ENCODE measurements at places on chromosomes 5 and 9.

- no peak for DNase-seq
Measured at GRCh38 chr5:181186986-181187499, 18.0 kb downstream of the TRIM7 start.

DNA sequence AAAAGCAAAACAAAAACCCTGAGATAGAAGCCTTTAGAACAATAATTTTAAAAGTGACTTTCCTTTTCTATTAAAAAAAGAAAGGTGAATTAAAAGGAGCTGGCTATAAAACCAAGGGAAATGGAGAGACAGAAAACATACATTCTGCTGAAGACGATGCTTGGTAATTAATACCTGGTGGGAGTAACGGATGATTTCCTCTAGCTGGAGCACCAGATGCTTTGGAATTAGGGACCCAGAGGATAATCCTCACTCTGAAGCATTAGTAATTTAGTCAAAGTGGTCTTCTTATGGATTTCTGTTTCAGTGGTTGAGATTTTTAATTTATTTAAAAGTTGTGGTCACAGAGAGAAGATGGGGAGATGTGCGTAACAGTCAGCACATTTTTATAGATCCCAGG is 982.5 kb downstream of the TLE4 start:
- no peak for DNase-seq

GRCh38 chr5:165209101-165209727 is 1703.8 kb downstream of the MAT2B start:
- DNase-seq: no peak

DNA sequence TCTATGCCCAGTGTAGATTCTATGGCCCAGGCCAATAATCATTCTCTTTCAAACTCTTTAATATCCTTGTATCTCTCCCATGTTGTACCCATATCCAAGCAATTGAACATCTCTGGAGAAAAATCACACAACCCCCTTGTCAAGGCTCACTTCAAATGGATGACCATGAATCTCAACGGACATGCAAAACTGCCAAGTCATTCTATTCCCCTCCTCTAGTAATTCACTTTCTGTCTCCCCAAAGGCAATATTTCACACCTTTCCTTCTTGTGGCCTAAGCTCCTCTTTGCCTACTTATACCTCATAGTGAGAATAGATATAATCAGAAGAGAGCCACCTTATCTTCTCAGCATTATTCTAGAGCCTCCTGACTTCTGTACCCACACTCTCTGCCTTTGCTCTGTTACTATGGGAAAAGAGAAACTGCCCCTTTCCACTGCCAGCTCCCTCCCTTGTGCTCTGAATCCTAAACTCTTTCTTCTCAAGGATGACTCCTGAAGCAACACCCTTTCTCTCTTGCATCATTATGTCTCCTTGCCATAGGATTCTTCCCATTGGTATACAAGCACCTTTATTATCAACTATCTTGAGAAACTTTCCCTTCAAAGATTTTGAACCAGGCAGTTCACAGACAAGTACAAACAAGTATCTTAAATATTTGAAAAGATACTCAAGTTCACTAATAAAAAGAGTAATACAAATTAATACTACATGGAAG is 66.1 kb downstream of the RPS23 start:
- DNase-seq: no peak

GRCh38 chr9:130892477-130893304 is 3.9 kb downstream of the QRFP start:
- DNase-seq: no peak

DNA sequence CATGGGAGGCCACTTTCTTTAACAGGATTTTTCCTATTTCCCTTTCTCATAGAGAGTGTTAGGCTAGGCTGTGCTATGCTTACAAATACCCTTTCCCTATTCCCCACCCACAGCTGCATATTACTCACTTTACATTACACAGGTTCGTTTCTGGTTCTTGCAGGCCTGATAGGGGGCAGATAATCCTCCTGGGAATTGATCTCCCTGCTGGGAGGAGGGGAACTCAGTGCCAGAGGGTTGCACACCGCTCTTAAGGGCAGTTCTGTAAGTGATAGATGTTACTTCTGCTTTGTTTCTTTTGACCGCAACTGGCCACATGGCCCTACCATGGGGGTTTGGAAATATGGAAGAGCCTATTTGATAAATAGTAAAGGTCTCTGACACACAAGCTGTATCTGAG is 54.0 kb upstream of the NTRK2 start:
- no peak for DNase-seq

GRCh38 chr5:177958696-177959095 is 37.3 kb downstream of the PROP1 start:
- no peak for DNase-seq

GRCh38 chr9:86096386-86096785 is 3.0 kb downstream of the GOLM1 start:
- DNase-seq: no peak

GRCh38 chr9:127133739-127134167 is 11.3 kb upstream of the ANGPTL2 start:
- DNase-seq: no peak

DNA sequence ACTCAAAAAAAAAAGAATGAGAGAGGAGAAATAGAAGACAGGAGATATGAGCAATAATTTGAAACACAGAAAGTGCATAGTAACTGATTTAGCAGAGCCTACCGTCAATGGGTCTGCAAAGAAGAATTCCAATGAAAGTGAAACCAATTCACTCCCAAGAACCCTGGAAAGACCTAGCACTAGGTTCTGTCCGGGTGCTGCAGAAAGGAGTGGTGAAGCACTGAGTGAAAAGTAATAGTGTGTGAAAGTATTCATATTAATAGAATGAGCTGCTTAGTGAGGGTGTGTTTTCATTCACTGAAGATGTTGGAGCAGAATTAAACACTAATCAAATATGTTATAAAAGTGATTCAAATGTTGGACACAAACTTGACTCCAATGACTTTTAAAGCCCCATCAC is 51.3 kb upstream of the SLC30A5 start:
- DNase-seq: no peak

GRCh38 chr5:157324237-157324636 is 58.3 kb downstream of the CYFIP2 start:
- DNase-seq: no peak

DNA sequence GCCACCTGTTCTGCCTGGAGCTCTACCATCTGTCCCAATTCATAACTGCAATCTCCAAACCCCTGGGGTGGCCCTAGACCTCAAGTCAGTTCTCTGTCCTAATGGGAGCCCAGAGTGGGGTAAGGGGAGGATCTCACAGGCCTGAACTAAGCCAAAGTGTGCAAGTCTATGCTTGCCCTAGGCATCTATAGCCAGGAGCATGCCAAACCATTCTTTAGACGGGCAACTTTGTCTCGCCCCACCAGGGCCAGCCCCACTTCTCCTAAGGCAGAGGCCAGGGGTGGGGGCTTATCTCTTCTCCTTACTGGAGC is 3.3 kb downstream of the ACSL6 start:
- no peak for DNase-seq

DNA sequence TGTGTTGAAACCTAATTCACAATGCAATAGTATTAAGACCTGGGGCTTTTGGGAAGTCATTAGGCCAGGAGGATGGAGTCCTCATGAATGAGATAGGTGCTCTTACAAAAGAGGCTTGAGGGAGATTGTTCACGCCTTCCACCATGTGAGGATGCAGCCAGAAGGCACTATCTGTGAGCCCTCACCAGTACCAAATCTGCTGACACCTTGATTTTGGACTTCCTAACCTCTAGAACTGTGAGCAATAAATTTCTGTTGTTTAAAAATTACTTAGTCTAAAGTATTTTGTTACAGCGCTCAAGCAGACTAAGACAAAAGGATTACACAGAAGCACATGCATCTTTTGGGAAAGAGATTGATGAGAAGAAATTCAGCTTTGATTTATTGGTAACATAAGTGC is 232.9 kb upstream of the NR4A3 start:
- no peak for DNase-seq

- no peak for DNase-seq
Measured at GRCh38 chr5:123204251-123204650, 115.2 kb downstream of the PRDM6 start.

DNA sequence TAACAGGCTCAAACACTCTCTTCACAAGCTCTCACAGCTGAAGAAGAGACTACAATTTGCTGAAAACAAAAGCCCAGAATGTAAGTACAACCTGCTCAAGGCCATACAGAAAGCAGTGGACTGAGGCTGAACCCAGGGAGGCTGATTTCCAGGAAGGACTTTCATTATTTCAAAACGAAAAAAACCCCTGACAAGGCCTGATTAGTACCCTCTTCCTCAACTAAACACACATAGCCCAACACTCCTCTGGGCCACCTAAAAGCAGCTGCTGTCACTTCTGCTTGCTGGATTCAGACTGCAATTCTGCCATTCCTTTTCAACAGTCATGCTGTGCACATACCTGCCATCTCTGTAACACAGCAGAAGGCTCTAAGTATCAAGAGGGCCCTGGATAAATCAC is 18.2 kb downstream of the NRG2 start:
- no peak for DNase-seq

GRCh38 chr9:84668196-84669012 is 1.1 kb upstream of the NTRK2 start:
- DNase-seq: peak; percentile 5

DNA sequence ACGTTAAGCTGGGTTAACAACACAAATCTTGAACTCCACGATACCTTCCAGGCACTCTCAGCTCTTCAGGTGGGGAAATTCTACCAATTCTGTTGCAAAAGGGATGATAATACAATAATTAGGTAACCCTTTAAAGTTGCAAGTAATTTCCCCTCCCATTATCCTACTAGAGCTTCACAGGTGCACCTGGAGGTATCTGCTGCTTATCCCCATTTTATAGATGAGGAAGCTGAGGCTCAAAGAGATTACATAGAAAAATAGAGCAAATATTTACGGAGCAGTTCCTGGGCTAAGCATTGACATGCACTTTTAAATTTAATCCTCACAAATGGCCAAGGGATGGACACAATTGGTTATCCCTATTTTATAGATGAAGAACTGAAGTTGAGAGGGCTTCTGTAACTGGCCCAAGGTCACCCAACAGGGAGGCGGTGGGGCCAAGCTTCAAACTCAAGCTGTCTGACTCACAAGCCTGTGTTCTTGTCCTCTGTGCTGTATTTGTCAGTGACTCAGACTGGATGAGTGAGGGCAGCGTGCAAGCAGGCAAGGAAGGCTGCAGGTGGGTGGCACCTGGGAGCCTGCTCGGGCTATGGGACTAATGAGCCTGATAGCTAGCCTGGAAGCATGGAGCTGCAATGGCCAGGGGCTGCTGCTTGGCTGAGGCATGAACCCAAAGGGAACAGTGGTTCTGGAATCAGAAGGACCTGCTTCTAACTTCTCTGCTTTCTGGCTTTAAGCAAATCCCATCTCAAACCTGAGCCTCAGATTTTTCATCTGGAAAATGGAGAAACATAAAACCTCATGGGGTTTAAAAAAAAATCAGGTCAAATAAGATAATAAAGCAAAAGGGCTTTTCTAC is 105.5 kb downstream of the PDE6A start:
- no peak for DNase-seq

DNA sequence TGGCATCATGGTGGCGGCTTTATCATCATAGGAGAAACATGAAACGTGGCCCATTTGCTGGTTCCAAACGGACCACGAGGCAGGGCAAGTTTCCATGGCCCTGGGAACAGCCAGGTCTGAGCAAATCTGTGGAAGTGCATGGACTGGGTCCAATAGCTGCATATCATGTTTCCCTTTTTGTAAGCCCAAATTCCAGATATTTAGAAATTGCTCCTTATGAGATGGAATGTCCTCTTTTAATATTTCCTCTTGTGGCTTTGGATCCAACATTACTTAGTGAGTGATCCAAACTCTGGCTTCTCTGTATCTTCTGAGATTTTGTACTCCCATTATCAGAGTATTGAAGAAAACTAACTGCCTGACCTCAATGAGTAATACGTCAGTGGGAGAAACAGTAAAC is 79.8 kb upstream of the FBXL7 start:
- no peak for DNase-seq

GRCh38 chr5:113510836-113511451 is 2.5 kb upstream of the YTHDC2 start:
- no peak for DNase-seq

DNA sequence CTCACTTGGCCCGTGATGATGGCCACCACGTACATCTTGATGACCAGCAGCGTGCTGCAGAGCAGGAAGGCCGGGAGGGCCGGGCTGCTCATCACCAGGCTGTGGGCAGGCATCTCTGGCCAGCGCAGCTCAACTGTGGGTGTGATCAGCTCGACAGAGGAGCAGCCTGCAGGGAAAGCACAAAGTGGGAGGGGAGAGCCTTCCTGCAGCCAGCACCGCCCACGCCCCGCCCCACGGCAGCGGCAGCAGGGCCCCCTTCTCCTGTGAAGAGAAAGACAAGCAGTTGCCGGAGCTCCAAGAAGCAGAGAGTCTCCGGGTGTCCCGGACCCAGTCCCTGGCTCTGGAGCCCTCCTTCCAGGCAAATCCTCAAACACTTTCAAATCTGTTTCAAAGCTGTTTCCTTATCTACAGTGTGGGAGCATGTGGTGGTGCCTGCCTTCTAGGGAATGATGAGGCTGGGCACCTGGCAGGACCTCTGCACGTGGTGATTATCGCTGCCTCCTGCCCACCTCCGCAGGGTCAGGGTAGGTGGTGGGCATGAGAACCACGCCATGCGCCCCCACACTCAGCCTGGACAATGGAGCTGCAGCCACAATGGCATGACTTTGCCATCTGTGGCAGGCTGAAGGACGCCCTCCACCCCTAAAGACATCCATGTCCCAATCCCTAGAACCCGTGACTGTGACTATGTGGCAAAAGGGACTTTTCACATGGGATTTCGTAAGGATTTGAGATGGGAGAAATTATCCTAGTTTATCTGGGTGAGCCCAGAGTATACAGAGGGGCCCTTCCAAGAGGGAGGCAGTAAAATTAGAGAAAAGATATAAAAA is at the start of gene PTGES:
TSS of gene PTGES (minus strand) at position 143 of the 830 bp plus-strand sequence. CDS start at position 113, 30 bp downstream.
- DNase-seq: peak; percentile 6

DNA sequence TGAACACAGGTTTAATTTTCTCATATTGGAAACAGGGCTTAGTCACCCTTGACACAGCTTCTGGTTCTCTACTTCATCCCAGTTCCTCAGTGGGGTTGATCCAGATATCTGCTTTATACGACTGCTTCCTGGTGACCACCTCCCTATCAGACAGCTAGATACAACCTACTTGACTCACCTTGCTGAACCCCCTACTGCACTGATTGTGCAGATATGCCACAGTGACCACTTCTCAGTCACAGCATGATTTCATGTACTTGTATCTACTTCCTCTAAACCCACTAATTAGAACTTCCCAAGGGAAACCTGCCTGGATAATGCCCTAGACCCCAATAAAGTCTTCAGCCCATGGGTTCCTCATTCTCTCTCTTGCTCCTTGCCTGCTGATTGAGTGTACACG is 18.4 kb upstream of the RFK start:
- DNase-seq: no peak

- DNase-seq: no peak
Measured at GRCh38 chr9:121253821-121254501, 14.0 kb upstream of the GSN start.

- DNase-seq: no peak
Measured at GRCh38 chr5:81125959-81126358, 107.2 kb upstream of the CKMT2 start.

All from DMS79 (cell line).